ENCODE measurements at places on chromosomes 11 and 22.
A peak's percentile ranks its signal among the peaks of the same experiment; 100 is the strongest.

- DNase-seq, result peak; percentile 83
These were observed 141.6 kb downstream of the EFCAB6 start for GRCh38 chr22:43670513-43670912.

GRCh38 chr22:49848690-49849160 is 4.9 kb upstream of the ZBED4 start:
- DNase-seq, result no peak

DNA sequence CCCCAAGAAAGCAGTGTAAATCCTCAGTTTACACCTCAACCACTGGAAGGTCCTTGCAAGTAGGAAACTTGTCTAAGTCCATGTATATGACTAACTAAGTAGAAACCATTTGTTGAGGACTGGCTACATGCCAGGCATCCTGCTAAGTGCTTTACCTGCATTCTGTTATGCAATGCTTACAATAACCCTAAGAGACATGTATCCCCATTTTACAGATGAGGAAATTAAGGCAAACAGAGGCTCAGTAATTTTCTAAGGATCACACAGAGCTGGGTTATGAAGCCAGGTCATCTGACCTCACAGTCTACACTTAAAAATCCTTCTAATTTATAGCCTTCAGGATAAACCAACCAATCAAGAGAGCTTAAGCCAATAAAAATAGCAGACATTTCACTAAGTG is 1.5 kb downstream of the TIMM10 start:
- no peak for DNase-seq

DNA sequence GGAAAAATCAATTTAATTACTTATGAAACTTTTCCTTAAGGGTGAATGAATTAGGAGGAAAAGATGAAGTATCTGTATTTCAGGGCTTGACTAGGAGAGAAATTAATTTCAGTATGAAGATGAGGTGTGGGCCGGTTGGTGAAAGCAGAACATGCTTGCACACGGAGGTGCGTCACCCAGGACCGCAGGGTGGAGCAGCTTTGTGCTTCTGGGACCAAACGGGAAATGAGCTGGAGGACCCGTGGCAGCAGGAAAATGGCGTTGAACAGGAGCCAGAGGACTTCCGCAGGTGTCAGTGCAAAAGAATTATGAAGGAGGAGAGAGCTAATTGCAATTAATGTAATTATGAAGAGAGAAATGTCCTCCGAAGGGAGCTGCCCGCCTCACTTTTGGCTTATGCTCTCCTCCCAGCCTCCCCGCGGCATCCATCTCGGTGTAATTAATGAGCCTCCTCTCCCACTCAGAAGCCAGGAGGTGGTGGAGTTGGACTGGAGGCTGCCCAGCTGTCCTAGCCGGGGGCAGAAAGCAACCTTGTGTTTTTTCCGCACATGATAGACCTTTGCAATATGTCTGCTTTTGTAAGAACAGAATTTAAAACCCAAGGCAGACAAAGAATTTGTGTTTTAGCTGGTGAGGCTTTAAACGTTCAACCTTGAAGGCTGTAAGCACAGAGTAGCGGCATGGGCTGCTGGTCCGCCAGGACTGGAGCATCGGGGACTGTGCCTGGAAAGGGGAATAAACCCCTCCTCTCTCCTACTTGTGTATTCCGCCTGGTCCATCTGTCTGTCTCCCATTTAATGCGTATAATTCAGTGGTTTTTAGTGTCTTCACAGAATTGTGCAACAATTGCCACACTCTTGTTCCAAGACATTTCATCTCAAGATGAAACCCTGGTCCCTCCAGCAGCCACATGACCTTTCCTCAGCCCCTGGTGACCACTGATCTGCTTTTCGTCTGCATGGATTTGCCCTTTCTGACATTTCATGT is 180.6 kb downstream of the TBC1D22A start:
- no peak for DNase-seq

DNA sequence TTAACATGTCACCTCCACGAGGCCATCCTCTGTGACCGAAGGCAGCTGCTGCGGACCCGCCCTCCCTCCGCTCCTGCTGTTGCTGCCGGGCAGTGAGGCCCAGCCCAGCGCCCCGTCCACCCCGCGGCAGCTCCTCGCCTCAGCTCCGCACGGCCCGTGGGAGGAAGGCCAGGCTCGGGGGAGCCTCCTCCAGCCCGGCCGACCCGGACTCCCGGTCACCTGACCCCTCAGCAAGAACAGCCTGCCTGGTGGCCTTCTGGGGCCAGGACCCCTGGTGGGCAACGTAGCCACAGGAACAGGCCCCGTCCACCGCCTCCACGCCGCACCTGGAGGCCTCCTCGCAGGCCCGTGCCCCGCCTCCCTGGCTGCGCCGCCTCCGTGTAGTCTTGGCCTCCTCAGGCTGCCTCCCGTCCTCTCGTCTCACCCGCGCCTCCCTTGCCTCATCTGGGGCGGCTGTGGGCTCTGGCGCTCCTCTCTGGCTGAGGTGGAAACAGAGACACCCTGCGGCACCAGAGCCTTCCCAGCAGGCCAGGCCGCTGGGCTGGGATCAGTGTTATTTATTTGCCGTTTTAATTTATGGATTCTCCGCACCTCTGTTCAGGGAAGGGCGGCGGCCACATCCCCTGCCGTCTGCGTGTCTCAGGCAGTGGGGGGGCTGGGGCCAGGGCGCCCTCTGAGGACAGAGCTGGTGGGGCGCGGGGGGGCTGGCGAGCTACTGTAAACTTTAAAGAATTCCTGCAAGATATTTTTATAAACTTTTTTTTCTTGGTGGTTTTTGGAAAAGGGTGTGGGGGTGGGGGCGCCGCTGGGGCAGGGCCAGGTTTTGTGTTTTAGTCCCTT is 25.4 kb downstream of the MOB2 start:
- no peak for DNase-seq

DNA sequence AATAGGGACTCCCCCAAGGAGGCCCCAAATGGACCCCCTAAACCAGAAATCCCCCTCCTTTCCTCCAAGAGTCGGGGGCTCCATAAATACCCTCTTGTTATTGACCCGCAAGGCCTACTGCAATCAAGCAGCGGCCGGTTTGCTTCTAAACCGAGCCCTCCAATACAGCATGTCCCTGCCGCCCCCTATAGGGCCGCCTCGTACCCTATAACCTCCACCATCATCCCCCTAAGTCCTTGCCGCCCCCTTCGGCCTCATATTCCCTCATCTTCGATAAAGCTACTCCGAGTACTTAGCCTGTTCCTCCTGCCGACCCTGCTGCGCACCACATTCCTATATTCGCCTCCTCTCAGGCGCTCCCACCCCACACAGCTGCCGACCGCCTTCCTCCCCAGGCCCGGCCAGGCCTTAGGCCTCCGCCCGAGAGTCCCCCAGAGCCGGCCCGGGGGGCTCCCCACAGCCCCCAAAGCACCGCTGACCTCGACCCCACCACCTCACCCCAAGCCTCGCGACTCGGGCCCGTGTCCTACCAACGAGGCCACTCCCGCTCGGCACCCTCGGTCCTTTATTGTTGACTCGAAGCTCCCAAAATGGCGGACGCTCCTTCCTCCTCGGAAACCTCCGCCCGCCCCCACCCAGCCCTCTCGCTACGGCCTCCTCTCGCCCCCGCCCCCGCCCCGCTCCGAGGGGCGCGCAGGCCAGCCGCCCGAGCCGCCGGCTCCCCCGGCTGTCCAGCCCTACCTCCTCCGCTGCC is 430 bp downstream of the DDX6 start:
- DNase-seq, result no peak

GRCh38 chr11:94638301-94638901 is 71.2 kb downstream of the PIWIL4 start:
- no peak for DNase-seq

- DNase-seq, result no peak
These were observed 1178.0 kb downstream of the JRKL start for GRCh38 chr11:97567801-97568200.

DNA sequence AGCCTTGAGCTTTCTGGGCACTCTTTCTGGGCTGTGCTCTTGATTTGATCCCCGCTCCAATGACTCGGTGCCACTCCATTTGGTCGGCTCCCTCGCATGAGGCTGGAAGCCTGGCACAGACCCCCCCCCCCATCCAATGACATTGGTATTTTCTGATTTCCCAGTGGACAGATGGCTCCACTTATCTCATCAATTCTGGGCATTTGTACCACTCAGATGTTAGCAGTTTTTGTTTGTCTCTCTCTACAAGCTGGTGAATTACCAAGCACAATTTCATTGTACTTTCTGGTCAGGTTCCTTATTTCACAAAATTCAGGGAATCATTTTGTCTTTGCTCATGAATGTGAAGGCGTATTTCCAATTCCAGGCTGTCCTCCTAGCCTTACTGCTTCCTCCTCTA is 9.1 kb downstream of the DNAL4 start:
- no peak for DNase-seq

GRCh38 chr11:33772300-33772699 is 2.0 kb downstream of the FBXO3 start:
- peak; percentile 58 for DNase-seq

DNA sequence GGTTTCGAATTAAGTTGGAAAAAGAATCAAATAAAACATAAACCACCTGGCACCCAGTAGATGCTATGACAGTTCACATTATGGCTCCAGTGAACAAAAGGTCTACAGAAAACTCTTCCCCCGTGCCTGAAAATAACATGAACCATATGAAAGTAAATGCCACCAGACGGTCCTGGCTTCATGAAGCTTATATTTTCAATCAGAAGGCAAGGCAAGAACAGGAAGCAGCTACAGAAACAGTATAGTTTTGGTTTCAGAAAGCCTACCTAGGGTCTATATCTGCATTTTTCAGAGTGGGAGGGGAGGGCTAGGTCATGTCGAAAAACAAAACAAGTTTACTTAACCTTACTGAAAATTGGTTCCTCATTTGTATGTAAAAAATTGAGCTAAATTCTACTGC is 9.8 kb downstream of the RAB30 start:
- no peak for DNase-seq

- DNase-seq, result no peak
These were observed 131.9 kb downstream of the SHANK2 start for GRCh38 chr11:71120471-71120896.

GRCh38 chr22:43173976-43174720 is 12.8 kb downstream of the TTLL12 start:
- DNase-seq, result no peak

- DNase-seq, result no peak
These were observed 41.5 kb upstream of the CARD18 start for GRCh38 chr11:105181100-105181499.

DNA sequence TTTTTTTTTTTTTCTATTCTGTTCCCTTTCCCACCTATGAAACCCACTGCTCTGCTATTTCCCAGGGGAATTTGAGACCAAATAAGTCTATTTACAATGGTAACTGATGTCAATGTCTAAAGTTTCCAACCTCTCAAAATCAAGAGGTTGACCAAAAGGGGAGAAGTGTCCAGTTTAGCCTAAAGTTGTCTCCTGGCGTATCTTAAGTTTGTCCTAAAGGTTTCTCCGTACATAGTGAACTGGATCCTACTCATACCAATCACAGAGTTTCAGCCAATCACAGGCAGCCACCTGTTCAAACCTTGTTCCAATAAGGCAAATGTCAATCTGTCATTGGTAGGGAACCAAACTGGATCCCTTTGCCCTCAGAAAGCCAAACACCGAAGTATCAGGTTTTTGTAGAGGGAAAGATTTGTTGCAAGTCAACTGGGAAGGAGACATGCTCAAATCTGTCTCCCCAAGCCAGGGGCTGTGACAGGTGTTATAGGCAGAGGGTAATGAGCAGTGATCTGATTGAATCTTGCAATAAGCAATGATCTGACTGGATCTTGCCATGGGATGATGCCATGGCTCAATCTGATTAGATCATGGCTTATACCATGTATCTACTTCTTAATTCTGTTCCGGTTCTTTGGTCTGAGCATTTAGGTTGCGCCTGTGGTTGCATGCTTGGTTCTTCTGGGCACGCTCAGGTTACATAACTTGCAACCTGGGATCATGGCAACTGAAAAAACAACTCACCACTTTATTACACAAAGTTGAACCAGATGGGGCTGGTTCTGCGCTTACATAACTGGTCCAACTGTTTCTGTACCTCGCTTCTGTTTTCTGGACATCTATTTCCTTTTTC is 1.1 kb upstream of the VPS37C start:
- DNase-seq, result no peak

All from Peyer's patch (tissue), 4 donors.